Right ventricle myocardium inferior (tissue), 1 donor: ENCODE measurements at places on chromosomes 5 and 9.

DNA sequence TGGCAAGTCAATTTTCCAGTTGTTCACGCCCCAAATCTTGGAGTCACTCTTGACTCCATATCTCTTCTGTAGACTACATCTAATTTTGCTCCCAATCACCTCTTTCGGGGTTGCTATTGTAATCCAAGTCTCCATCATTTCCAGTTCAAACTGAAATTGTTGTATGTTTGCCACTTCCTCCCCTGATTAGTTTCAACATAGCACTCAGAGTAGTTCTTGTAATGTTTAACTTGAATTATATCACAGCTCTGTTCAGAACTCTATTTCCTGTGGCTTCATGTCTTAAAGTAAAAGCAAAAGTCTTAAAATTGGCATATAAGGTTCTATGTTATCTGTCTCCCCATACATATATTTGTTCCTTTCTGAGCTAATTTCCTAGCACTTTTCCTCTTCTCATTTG lies 348.5 kb upstream of the RIOK2 start:
- DNase-seq, result no peak

DNA sequence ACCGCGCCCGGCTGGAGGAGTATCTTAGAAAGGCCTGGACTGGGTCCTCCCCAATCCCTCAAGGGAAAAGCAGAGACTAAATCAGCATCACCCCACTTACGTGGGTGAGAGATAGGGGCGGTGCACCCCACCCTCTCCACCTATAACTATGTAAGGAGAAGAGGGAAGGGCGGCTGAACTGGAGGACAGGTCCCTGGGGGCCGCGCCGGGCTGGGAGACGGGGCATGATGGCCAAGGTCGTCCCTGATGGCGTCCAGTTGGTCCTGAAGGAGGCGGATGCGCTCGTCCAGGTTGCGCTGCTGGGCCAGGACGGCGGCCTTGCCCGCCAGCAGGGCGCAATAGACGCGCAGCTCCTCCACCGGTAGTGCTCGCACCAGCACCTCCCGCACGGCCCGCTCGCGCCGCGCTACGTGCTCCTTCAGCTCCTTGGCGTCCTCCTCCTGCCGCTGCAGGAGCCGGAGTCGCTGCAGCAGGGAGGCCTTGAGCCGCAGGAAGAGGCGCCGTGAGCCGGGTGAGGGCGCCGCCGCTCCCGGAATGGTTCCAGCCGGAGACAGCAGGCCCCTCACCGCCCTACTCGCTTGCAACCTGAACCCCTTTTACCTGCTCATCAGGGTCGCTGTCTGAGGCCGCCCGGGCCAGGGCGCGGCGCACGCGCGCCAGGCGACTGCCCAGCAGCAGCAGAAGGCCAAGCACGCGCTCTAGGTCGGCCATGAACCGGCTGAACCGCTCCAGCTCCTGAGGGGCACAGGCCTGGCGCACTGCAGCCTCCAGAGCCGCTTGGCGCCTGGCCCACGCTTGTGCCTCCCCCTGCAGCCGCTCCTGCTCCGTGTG lies 7.6 kb downstream of the SHROOM1 start:
- DNase-seq, result no peak

DNA sequence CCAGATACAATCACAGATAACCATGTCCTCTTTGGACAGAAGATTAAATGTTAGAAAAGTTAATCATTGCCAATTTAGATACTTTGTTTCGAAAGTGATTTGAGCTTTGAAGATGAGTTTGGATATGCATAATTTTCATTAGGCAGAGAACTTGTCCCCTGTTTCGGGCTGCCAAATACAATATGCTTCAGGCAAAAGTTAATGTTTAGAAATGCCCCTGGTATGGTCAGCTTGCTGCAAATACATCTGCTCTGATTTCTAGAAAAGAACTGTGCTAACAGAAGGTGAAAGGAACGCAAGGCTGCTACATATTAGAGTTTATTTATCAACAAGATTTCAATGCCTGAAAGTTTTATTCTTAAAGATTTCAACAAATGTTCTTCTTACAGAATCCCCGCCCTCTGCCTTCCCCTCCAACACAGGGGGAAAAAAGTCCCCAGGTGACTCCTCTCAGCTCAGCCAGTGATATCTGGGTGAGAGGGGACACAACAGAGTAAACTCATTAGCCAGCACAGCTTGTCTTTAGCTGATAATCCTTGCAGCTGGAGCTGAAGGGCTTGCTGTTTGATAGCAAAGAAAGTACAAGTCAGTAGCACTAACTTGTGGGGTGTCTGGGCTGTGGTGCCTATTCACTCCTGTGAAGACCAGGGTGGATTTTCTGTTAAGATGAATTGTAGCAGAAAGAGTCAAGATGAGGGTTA lies 435.7 kb downstream of the DMAC1 start:
- DNase-seq, result no peak

DNA sequence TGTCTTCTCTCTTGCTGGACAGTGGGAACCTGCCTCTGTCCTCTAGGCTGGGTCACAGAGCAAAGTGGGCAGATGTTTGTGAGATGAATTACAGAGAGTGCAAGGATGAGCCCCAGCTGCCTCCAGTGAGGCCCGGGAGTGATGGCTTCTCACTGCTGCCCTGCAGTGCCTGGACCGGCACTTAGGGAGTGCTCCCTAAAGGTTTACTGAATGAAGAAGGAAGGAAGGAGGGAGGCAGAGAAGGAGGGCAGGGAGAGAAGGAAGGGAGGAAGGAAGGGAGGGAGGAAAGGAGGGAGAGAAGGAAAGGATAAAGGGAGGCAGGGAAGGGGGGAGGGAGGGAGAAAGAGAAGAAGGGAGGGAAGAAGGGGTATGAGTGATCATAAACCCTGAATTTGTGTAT lies 42.7 kb upstream of the GRHPR start:
- DNase-seq, result no peak

DNA sequence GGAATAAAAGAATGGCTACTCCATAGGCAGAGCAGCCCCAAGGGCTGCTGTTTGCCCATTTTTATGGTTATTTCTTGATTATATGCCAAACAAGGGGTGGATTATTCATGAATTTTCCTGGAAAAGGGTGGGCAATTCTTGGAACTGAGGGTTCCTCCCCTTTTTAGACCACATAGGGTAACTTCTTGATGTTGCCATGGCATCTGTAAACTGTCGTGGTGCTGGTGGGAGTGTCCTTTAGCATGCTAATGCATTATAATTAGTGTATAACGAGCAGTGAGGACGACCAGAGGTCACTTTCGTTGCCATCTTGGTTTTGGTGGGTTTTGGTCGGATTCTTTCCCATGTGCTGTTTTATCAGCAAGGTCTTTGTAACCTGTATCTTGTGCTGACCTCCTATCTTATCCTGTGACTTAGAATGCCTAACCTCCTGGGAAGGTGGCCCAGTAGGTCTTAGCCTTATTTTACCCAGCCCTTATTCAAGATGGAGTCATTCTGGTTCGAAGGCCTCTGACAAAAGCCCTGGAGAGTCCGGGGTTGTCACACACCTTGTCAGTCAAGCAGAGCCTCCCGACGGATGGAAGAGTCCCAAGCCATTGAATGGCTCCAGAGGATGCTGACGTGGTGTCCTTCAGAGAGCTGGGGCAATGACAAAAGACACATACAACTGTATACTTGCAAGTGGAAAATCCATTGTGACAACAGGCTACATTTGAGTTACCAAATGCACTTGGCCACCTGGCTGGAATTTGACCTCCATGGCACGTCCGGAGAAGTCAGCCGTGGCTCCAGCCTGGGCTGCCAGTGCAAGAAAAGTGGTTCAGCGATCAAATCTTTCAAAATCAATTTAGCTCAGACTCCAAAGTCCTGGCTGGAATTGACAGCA lies 67.1 kb upstream of the CLINT1 start:
- no peak for DNase-seq

DNA sequence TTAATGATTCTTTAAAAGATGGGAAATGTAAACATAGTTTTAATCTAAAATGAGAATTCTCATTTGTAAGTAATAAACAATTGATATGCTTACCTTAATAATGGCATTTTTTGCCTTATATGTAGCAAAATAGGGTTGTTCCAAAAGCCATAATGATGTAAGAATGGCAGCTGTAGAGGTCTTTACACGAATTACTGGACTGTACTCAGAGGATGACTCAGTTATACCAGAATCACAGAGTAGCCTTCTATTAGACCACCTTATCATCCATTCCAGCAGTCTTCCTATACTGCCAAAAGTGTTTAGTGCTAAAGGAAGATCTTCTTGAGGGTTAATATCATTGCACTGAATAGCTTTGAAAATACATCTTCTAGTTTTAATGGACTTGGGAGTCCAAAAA lies 66.5 kb downstream of the CPLANE1 start:
- no peak for DNase-seq

GRCh38 chr5:178227138-178227659 lies 5.4 kb downstream of the PHYKPL start:
- no peak for DNase-seq

DNA sequence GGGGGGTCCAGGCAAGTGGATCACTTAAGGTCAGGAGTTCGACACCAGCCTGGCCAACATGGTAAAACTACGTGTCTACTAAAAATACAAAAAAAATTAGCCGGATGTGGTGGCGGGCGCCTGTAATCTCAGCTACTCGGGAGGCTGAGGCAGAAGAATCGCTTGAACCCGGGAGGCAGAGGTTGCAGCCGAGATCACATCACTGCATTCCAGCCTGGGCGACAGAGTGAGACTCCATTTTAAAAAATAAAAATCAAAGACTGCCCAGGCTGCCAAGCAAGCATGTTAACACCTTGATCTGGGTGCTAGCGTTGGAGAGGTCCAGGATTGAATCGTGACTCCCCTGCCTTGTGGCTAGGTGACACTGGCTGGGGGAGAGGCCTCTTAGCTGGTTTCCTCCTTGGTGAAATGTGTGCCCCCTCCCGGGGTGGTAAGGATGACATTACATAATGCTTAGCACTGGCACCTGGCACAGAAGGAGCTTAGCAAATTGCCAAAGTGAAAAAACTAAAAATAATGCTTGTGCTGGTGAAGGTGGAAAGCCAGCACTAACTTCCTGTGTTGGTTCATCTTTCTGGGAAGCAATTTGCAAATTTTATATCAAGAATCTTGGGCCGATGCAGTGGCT lies 2.2 kb upstream of the CIZ1 start:
- DNase-seq, result peak; percentile 34

- DNase-seq, result no peak
These were observed 220.0 kb downstream of the SNCAIP start for GRCh38 chr5:122532035-122532434.

GRCh38 chr9:13351778-13352386 lies 72.4 kb upstream of the MPDZ start:
- DNase-seq, result no peak

- DNase-seq, result no peak
These were observed 21.7 kb upstream of the SPDL1 start for GRCh38 chr5:169561893-169562292.

- no peak for DNase-seq
These were observed 6.9 kb downstream of the YTHDC2 start for GRCh38 chr5:113520429-113520828.

GRCh38 chr9:131499254-131499767 lies 3.4 kb upstream of the POMT1 start:
- no peak for DNase-seq

DNA sequence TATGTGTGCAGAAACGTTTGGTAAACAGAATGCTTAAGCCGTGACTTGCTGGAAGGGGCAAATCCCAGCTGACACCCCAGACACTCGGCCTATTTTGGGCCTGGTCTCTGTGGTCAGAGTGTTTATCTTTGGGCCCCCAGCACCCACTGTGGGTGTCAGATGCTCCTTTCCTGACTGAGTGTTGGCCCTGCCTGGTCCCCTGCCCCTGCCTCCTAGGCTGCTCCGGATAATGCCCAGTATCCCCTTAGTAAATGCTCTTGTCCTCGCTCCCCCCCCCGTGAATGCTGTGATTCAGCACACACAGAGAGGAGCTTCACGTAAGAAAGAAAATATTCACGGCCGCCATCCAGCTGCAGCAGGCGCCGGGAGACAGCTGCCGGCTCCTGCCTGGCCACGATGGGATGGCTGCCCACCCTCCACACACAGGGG lies 11.3 kb upstream of the ANGPTL2 start:
- DNase-seq, result no peak

- DNase-seq, result no peak
These were observed 113.8 kb downstream of the RPS23 start for GRCh38 chr5:82164176-82164976.

DNA sequence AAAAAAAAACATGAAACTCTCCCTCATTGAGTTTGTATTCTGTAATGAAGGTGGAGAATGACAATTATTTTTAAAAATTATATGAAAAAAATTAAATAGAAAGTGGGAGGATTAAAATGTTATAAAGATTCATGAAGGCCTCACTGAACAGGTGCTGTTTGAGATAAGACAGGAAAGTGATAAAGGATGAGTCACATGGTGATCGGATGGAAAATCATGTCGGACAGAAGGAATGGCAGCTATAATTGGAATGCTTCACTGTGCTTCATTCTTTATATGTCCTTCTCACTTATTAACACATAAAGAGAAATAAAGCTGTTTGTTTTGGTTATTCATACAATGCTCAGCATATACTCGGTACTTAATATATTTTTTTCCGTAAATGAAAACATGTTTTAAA lies 464.5 kb upstream of the RGMB start:
- no peak for DNase-seq

DNA sequence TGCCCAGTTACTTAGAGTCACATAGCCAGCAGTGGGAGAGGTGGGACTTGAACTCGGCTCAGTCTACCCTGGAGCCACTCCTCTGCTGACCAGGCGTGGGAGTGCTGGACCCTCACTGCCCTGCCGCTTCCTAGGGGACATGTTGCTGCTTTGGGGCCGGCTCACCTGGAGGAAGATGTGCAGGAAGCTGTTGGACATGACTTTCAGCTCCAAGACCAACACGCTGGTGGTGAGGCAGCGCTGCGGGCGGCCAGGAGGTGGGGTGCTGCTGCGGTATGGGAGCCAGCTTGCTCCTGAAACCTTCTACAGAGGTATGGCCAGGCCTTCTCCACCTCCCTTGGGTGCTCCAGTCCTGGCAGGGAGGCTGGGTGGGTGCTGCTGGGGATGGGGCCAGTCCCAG lies 3.4 kb upstream of the CACFD1 start:
- DNase-seq, result no peak

DNA sequence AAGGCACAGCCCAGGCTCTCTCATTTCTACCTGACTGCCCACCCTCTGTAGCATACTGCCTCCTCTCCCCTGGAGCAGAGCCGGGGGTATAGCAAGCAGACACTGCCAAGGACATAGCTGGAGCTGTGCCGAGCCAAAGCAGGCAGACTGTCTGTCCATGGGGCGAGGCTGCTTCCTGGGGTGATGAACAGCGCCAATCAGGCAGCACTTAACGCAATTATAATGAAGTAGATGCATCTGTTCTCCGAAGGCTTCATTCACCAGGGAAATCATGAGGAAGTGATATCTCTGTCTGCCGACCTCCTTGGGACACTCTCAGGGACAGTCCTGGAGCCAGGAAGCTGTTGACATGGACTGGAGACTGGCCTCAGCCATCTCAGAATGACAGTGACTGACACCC lies 230.7 kb downstream of the ASTN2 start:
- no peak for DNase-seq

DNA sequence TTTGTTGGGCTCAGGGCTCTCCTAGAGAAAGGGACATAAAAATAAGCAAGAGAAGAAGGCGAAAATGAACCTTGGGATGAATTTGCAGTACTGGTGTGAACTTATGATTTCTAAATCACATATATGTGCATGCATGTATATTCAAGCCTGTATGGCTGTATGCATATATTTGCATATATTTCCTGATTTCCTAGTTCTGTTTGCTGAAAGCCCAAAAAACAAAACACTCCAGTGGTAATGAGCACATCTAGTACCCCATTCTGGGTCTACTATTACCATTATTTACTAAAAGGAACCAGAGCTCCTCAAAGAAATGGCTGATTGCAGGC lies 7.3 kb downstream of the ZFP62 start:
- no peak for DNase-seq
